ENCODE measurements at places on chromosomes 2 and 18.

DNA sequence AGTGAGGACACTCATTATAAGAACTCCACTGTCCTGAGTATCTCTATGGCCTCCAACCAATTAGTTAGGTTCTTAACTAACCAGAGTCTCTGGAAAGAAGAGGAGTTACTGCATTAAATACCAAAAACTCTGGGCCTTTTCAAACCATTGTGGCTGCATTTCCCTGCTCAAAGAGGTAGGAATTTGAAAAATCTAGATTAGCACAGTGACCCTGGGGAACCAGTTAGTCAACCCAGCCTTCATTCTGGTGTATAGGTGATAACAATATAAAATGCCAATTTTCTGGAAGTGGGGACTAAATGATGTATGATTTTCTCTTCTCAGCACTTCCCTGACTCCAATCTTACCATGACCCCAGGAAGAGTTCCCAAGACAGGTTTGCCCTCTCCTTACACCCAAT lies 287.8 kb upstream of the SETBP1 start:
- no peak for DNase-seq

DNA sequence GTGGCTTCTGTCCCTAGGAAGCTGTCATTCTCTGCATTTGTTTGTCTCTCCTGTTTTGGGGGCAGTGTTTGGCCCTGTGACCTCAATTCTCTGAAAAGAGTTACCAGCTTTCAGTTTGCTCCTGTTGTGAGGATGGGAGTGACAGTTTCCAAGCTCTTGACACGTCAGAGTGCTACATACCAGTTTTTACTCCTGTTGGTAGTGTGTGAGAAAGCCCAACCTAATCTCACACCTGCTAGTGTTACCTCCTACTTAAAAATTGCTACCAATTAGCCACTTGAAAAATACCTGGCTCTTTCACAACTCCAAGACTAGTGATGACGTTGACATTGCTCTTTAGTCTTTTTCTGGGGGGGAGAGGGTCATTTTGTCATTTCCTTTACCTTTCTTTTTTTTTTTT lies 14.1 kb downstream of the SKA1 start:
- no peak for DNase-seq

DNA sequence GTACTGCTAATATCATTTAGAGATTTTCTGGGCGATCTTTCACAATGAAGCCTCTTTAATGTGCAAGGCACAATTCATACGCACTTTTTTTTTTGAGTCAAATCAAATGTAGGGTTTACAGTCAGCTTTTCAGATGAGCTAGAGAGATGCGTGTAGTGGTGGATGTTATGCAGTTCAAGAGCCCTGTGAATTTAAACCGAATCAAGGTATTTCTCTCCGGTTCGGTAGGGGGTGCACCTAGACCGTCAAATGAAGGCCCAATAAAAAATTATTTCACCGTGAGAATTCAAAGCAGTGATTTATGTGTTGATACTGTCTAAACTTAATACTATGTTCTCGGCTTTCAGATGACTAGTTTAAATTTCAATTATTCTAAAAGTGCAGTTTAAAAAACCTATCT lies 1.1 kb downstream of the PTH2R start:
- DNase-seq = peak; percentile 11

GRCh38 chr18:56509656-56510055 lies 128.7 kb downstream of the TXNL1 start:
- DNase-seq = no peak

GRCh38 chr2:4445821-4446220 lies 742.4 kb downstream of the DCDC2C start:
- no peak for DNase-seq

- DNase-seq = no peak
These were observed 37.1 kb upstream of the FEZ2 start for GRCh38 chr2:36634981-36635597.

DNA sequence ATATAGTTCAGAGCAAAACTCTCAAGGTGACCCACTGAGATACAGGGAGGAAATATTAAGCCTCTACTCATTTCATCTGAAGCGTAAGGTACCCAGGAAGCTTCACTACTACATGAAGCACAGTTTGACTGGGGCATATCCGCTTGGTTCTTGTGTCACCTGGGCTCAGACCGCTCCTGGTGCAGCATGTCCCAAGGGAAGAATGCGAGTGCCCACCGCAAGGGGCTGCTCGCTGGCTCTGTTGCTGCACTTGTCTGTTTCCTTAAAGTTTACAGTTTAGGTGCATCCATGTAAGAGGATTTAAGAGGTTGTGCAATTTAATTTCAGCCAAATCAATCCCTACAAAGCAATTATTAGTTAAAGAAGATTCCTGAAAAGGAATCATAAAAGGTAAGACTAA lies 507.8 kb downstream of the FBXO15 start:
- no peak for DNase-seq

DNA sequence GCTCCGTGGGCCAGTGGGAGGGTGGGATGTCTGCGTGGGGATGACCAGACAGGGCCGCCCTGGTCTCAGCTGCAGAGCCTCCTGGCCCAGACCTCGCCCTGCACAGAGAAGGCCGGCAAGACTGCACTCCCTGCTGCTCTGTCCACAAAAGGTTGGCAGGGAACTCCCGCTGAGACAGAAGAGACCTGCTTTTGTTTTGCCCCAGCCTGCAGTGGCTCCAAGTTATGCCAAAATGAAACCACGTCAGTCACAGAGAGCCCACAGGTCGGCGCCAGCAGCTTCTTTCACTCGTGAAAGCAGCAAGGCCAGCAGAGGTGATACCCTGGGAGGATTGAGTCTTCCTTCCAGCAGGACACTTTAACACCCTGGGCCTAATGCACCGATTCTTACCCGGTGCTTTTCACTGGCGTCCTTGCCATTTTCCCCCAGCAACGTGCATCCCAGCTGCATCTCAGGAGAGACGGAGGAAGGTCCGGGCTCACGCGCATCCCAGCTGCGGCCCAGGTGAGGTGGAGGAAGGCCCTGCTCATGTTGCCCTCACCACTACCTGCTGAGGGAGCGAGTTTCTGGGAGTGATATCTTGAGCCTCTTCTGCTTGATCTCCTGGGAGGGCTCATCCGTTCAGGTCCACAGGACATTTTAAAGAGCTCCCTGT lies 22.1 kb upstream of the CTDP1 start:
- DNase-seq = no peak

- DNase-seq = no peak
These were observed 161.2 kb upstream of the XIRP2 start for GRCh38 chr2:166727095-166727494.

- no peak for DNase-seq
These were observed 50.0 kb upstream of the HPCAL1 start for GRCh38 chr2:10252661-10253060.

DNA sequence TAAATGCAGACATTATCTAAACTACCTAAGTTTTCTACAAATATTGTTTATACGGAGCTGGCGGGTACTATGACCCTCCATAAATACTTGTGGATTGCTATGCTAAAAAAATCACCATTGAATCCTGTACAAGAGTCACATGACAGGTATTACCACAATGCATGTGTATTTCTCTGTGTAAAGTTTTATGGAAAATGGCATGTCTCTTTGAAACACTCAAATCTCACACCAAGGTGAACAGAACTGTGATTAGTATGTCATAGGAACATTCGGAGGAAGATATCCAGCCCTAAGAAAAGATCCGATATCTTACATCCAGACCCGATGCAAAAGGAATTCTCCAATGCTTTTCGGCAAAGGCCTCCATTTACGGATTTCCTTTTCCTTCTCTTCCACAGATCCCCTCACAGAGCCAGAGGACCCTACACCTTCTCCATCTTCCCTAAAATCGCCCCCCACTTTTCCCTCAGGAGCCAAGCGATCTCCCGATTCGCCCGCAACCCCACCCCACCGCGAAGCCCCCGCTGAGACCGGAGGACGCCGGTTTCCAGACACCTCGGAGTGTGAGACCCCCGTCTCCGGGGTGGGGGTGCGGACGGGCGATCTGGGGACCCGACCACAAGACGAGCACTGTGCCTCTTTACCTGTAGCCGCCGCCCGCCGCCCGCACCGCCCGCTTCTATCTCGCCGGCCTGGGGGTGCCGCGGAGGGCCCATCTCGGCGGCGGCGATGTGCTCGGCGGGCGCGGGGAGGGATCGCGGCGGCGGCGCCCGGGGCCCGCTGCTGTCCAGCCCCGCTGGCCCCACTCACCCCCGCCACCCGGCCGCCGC lies 1.2 kb downstream of the SAP130 start:
- peak; percentile 20 for DNase-seq

Data from fibroblast of villous mesenchyme (primary cell).